Femur (tissue), 1 donor: ENCODE measurements at places on chromosomes 13 and 19.
A peak's percentile ranks its signal among the peaks of the same experiment; 100 is the strongest.

- no peak for DNase-seq
Measured at GRCh38 chr19:13729859-13730258, 34.5 kb upstream of the MRI1 start.

DNA sequence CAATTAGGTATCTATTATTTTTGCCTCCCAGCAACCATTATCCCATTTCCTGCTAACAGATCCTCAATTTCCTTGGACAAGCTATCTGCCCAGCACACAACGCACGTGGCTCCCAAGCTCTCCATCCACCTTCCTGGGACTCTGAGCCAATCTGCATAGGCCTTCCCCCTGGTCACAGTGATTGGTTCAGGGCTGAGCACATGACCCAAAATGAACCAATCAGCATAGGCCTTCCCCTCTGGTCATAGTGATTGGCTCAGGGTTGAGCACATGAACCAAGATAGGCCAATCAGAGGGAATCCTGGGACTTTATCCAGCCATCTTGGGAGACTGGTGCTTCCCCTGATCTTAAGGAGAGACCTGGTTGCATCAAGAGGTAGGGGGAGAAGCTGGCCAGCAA is 5.8 kb downstream of the CPAMD8 start:
- DNase-seq: no peak

- no peak for DNase-seq
Measured at GRCh38 chr13:42320375-42320787, 48.4 kb downstream of the AKAP11 start.

- DNase-seq: peak; percentile 61
Measured at GRCh38 chr19:610801-611480, 21.3 kb downstream of the HCN2 start.

DNA sequence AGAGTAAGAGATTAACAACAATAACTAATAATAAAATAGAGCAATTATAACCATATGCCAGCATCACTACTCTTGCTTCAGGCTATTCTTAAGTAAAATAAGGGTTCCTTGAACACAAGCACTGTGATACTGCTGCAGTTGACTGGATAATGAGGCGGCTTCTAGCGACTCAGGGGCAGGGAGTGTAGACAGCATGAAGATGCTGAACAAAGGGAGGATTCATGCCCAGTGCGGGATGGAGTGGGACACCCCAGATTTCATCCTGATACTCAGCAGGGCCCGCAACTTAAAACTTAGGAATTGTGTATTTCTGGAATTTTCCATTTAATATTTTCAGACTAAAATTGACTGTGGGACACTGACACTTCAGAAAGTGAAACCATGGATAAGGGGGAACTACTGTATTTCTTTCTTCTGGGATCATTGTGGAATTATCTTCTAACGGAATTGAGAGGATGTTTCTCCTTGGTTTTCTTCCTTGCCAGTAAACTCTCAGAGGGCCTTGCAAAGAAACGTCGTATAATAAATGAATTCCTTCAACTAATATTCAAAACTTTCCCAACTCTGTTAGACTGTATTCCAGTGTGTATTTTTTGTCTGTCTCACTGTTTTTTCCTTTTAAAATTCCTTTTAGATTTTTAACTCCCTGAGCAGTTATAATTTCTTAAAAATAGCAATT is 127.5 kb downstream of the B3GLCT start:
- DNase-seq: no peak

DNA sequence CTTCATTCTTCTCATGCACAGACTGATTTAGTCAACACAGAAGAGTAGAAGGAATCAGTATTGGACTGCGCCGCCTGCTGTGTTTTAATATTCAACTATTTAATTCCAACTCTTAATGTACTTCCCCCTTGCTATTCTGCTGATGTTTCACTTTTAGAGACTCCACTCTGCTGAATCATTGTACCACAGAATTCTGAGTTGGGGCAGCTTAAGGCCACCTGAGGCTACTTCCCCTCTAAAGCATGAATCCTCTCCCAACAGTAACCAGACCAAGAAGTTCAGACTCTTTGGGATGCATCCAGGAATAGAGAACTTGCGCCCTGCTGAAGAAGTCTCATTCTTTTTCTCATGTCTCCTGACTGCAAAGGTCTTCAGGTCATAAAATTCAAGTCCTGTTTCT is 708.8 kb downstream of the UQCRFS1 start:
- DNase-seq: no peak

DNA sequence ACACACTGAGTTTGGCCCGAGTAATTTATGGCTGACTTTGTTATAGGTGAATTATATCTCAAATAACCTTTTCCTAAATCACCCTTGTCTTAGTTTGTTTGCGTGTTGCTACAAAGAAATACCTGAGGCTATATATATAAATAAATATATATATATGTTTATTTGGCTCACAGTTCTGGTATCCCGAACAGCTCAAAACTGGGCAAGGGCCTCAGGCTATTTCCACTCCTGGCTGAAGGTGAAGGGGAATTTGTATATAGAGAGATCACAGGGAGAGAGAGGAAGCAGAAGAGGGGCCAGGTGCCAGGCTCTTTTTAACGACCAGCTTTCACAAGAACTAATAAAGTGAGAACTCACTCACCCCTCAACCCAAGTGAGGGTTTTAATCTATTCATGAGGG is 159.9 kb upstream of the STARD13 start:
- no peak for DNase-seq

DNA sequence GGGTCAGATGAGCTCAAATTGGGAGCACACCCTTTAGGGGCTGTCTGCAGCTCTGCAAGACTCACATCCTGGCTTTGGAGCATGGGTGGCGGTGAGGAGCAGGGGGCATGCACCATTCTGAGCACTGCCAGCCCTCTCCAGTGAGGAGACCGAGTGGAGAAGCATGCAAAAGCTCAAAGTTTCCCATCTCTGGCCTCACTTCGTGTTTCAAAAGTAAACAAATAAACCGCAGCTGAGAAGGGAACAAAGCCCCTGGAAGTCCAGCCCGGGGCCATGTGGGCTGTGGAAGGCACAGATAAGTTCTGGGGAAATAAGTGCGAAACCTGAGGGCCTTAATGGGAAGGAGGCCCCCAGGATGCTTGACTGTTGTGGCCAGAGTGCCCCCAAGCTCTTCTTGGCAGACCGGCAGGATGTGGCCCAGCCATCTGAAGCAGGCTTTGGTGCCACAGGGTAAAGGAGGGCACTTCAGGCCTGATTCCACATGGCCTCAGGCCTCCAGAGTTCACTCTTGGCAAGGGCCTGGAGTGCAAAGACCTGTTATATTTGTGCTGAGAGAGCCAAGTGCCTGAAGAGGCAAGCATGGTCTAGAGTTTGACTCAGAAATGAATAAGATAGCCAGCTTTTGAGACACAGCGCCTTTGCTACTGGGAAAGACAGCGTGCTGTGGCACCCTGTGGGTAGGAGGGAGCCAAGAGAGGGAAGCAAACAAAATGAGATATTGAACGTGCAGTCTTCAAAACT is 1.2 kb downstream of the MEDAG start:
- DNase-seq: no peak

GRCh38 chr13:49055021-49055420 is 79.3 kb downstream of the FNDC3A start:
- DNase-seq: no peak
